Heart right ventricle (tissue), 16 donors: ENCODE measurements at places on chromosomes 11 and 22. TPM values are rescaled to one million over a fixed set of nuclear protein-coding genes. Genes with fewer than 3 reads are reported as not detected.
A peak's percentile ranks its signal among the peaks of the same experiment; 100 is the strongest.

GRCh38 chr11:6925636-6926207 is 504 bp upstream of the ZNF215 start:
- peak overlapping the region; percentile 65 for H3K4me3 ChIP-seq
- no peak for DNase-seq
- peaks cover 4% of the 10 kb centered on the region for H3K4me1 ChIP-seq
- peaks cover 26% of the 10 kb centered on the region for H3K27me3 ChIP-seq

- no peak for DNase-seq
- peaks cover 35% of the 10 kb centered on the region for H3K4me1 ChIP-seq
- no peak overlapping the region for H3K27ac ChIP-seq
- H3K4me3 ChIP-seq, result peak overlapping the region; percentile 83
- H3K36me3 ChIP-seq, result no peaks in the 10 kb centered on the region
Observed at GRCh38 chr11:27468995-27469695, 3.4 kb downstream of the LGR4 start.

DNA sequence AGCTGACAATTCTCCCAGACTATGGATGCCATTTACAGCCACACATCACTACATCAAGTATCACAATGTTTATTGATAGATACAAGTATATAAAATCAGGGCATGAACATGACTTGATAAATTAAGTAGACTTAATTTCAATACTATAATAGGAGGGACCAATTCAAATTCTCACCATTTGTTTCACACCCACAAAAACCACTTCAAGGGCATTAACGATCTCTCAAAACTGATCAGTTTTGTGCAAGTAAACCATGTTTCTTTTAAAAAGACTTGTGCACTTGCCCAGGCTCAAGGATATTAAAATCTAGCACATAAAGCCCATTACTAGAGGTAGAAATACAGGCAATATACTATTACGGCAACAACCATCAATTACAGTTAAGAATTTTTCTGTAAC is 11.7 kb downstream of the EIF4G2 start:
- no peak for DNase-seq
- no peak overlapping the region for H3K4me3 ChIP-seq
- H3K27me3 ChIP-seq, result no peaks in the 10 kb centered on the region
- peaks cover 70% of the 10 kb centered on the region for H3K36me3 ChIP-seq

DNA sequence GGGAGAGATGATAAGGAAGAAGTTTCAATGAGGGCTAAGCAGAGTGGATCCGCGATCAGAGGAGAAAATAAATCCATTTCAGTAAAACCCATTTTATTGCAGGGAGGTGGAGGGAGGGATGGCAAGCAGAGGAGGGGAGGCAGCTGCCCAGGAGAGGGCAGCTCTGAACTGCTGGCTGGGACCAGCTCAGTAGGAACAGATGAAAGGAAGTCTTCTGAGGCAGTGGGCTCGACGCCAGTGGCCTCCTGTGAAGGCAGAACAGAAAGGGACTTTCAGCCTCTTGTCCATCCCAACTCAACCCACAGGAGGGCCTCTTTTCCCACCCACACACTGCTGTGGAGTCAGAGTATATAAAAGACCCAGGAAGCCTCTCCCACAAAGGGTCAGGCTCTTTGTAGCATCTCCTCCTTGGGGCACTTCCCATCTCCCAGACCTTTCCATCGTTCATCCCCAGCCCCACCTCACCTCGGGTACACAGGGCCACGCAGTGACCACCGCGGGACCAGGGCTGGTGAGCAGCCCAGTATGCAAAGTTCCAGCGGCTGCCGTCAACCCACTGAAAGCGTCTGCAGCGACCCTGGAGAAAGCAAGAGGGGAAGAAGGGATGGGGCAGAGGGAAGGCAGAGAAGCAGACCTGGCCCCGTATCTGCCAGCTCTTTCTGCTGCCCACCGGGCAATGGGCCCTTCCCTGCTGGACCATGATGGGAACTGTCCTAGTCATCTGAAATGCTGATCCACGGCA is 3.0 kb downstream of the PRG2 start:
- H3K4me3 ChIP-seq, result no peak overlapping the region
- H3K4me1 ChIP-seq, result no peaks in the 10 kb centered on the region
- H3K27ac ChIP-seq, result no peak overlapping the region
- H3K27me3 ChIP-seq, result no peaks in the 10 kb centered on the region

DNA sequence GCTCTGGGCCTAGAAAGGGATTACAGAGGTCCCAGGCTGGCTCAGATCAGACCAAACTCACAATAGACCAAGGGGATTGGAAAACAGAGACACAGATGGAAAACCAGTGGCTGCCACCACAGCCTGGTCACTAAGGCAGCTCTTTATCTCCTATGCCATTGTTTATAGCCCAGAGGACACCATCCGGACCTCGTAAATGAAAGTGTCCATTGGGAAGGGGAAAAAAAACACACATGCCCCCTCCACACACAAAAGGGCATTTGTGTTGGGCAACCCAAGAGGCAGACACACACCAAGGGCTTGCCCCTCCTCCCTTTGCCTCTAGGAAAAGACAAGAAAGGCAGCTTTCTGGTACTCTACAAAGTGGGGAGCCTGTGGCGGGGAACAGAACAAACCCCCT is 85.9 kb downstream of the GAB2 start:
- DNase-seq, result no peak
- H3K27ac ChIP-seq, result no peak overlapping the region
- H3K36me3 ChIP-seq, result no peaks in the 10 kb centered on the region
- peaks cover 30% of the 10 kb centered on the region for H3K4me1 ChIP-seq
- no peaks in the 10 kb centered on the region for H3K27me3 ChIP-seq
- H3K4me3 ChIP-seq, result no peak overlapping the region

DNA sequence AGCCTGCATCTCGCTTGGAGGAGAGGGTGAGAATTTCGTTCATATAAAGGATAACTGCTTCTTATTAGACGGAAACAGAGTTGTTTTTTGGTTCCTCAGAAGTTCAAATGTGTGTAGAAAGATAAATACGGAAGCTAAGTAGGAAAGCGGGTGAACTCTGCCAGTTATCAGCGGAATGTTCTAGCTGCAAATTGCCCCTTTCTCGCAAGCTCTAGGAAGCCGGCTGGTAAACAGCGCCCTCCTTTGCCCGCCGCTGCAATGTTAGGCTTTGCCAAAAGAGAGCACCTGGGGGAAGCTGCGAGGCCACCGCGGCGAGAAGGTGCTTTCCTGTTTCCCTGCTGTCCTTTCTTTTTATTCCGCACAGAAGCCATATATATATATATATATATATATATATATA is 67.0 kb downstream of the IGLL5 start:
- no peak overlapping the region for H3K4me3 ChIP-seq
- no peak overlapping the region for H3K27ac ChIP-seq
- H3K36me3 ChIP-seq, result no peaks in the 10 kb centered on the region
- peaks cover 64% of the 10 kb centered on the region for H3K27me3 ChIP-seq
- DNase-seq, result no peak

GRCh38 chr11:29801561-29801960 is 215.3 kb downstream of the KCNA4 start:
- no peak overlapping the region for H3K4me3 ChIP-seq
- no peaks in the 10 kb centered on the region for H3K36me3 ChIP-seq
- H3K27me3 ChIP-seq, result no peaks in the 10 kb centered on the region
- H3K27ac ChIP-seq, result no peak overlapping the region
- no peak for DNase-seq
- no peaks in the 10 kb centered on the region for H3K4me1 ChIP-seq

DNA sequence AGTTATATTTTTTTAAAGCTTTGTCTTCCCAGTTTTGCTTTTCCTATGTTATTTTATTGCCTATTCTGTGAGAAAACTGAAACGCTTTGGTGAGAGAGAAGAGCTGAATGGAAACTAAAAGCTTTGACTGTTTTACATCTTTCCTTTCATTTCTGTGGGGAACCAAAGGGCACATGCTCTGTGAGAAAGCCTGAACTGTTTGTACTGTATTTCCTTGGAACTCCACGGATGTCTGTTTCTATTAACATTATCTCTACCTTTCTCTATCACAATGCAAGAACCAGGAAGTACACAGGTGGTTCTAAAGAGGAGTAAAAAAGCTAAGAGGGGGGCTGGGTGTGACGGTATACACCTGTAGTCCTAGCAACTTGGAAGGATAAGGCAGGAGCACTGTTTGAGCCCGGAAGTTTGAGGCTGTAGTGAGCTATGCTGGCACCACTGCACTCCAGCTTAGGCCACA is 43.8 kb downstream of the CELF1 start:
- DNase-seq, result no peak
- peaks cover 10% of the 10 kb centered on the region for H3K4me1 ChIP-seq
- H3K27ac ChIP-seq, result peak overlapping the region; percentile 26
- no peak overlapping the region for H3K4me3 ChIP-seq
- no peaks in the 10 kb centered on the region for H3K36me3 ChIP-seq

GRCh38 chr11:28245131-28245530 is 136.9 kb downstream of the METTL15 start:
- no peak overlapping the region for H3K4me3 ChIP-seq
- no peak for DNase-seq
- H3K36me3 ChIP-seq, result no peaks in the 10 kb centered on the region
- H3K27me3 ChIP-seq, result no peaks in the 10 kb centered on the region
- no peaks in the 10 kb centered on the region for H3K4me1 ChIP-seq

GRCh38 chr11:68796801-68797200 is 44.9 kb downstream of the CPT1A start:
- H3K36me3 ChIP-seq, result peaks cover 100% of the 10 kb centered on the region
- H3K27ac ChIP-seq, result no peak overlapping the region
- no peaks in the 10 kb centered on the region for H3K4me1 ChIP-seq
- H3K4me3 ChIP-seq, result no peak overlapping the region
- DNase-seq, result no peak

- DNase-seq, result no peak
- no peak overlapping the region for H3K4me3 ChIP-seq
- no peak overlapping the region for H3K27ac ChIP-seq
- H3K27me3 ChIP-seq, result no peaks in the 10 kb centered on the region
- H3K36me3 ChIP-seq, result no peaks in the 10 kb centered on the region
Observed at GRCh38 chr11:65184146-65184545, 2.4 kb downstream of the CAPN1 start.

DNA sequence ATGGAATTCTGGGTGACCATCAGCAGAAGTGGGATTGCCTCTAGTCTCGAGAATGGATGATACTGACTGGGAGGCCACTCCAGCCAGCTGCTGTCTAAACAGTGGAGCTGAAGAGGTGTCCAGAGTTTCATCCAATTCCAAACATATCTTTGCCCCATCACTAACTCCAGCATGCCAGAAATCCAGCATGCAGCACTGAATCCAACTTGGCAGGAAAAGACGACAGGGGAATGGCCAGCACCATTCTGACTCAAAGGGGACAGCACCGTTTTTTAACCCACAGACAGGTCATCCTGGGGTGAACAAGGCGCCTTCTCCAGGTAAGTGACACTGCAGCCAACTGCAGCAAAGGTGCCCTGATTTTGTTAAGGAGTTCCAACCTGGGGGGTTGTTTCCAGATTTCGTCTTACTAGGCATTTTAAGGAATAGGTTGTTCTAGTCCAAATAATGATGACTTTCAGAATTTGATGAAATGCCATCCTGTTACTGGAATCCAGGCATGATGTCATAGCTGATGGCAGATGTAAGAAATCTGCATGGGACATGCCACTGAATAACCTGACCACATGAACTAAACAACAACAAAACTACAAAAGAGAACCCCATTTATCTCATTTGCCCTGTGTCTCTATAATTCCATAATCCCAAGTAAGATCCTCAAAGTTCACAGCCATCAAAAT is 32.3 kb downstream of the FEZ1 start:
- no peak for DNase-seq
- no peak overlapping the region for H3K27ac ChIP-seq
- H3K4me1 ChIP-seq, result no peaks in the 10 kb centered on the region
- no peaks in the 10 kb centered on the region for H3K36me3 ChIP-seq
- H3K27me3 ChIP-seq, result no peaks in the 10 kb centered on the region

- H3K36me3 ChIP-seq, result no peaks in the 10 kb centered on the region
- no peak overlapping the region for H3K4me3 ChIP-seq
- peaks cover 5% of the 10 kb centered on the region for H3K4me1 ChIP-seq
- no peak for DNase-seq
- no peak overlapping the region for H3K27ac ChIP-seq
Observed at GRCh38 chr22:22547692-22548300, 11.3 kb downstream of the PRAME start.

- H3K36me3 ChIP-seq, result no peaks in the 10 kb centered on the region
- no peak for DNase-seq
- no peaks in the 10 kb centered on the region for H3K27me3 ChIP-seq
- H3K4me1 ChIP-seq, result no peaks in the 10 kb centered on the region
- no peak overlapping the region for H3K27ac ChIP-seq
Observed at GRCh38 chr11:112195951-112196351, 20.6 kb downstream of the BCO2 start.

GRCh38 chr22:21970037-21970799 is 12.4 kb downstream of the TOP3B start:
- peaks cover 98% of the 10 kb centered on the region for H3K36me3 ChIP-seq
- H3K4me1 ChIP-seq, result no peaks in the 10 kb centered on the region
- no peak overlapping the region for H3K27ac ChIP-seq
- DNase-seq, result no peak

- H3K27ac ChIP-seq, result peak overlapping the region; percentile 28
- no peaks in the 10 kb centered on the region for H3K27me3 ChIP-seq
- DNase-seq, result no peak
- H3K36me3 ChIP-seq, result peaks cover 26% of the 10 kb centered on the region
- H3K4me1 ChIP-seq, result peaks cover 61% of the 10 kb centered on the region
- H3K4me3 ChIP-seq, result no peak overlapping the region
Observed at GRCh38 chr11:120224361-120224760, 13.5 kb downstream of the OAF start.

GRCh38 chr11:73647459-73648100 is 1.2 kb downstream of the PLEKHB1 start:
- peaks cover 25% of the 10 kb centered on the region for H3K4me1 ChIP-seq
- no peak overlapping the region for H3K27ac ChIP-seq
- no peaks in the 10 kb centered on the region for H3K36me3 ChIP-seq
- H3K27me3 ChIP-seq, result no peaks in the 10 kb centered on the region
- peak overlapping the region; percentile 35 for H3K4me3 ChIP-seq
- DNase-seq, result peak; percentile 90

DNA sequence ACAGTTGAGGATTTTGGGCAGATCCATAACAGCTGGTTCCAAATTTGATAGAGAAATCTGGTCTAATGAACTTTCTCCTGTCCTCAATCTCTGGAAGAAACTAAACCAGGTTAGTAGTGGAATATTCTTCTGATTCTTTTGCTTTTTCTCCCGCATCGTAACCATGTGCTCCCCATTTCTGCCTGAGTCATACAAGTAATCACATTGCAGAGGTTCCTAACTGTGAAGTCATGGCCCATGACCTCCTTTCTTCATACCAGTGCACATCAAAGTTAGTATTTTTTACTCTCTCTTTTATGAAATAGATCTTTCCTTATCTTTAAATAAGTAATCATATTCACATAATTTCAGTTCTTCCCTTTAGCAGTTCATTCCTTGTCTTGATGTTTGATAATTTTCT is 249.0 kb downstream of the DYNC2H1 start:
- H3K27me3 ChIP-seq, result no peaks in the 10 kb centered on the region
- H3K4me3 ChIP-seq, result no peak overlapping the region
- H3K27ac ChIP-seq, result no peak overlapping the region
- H3K36me3 ChIP-seq, result no peaks in the 10 kb centered on the region

The OR10D3 gene
- polyA plus RNA-seq, result not detected

The BCR gene
- polyA plus RNA-seq, result 20.1 TPM

The KMT2A gene
- polyA plus RNA-seq, result 13.8 TPM

The CD3D gene
- polyA plus RNA-seq, result 0.54 TPM

The IFITM5 gene
- polyA plus RNA-seq, result not detected

The CNTF gene
- polyA plus RNA-seq, result 0.15 TPM

The OR5B17 gene
- not detected for polyA plus RNA-seq

The CCDC188 gene
- 0.51 TPM for polyA plus RNA-seq
